ENCODE measurements at places on chromosomes 1 and 21. TPM values are rescaled to one million over a fixed set of nuclear protein-coding genes. Genes with fewer than 3 reads are reported as not detected.

The CRYAA gene
- total RNA-seq = not detected

DNA sequence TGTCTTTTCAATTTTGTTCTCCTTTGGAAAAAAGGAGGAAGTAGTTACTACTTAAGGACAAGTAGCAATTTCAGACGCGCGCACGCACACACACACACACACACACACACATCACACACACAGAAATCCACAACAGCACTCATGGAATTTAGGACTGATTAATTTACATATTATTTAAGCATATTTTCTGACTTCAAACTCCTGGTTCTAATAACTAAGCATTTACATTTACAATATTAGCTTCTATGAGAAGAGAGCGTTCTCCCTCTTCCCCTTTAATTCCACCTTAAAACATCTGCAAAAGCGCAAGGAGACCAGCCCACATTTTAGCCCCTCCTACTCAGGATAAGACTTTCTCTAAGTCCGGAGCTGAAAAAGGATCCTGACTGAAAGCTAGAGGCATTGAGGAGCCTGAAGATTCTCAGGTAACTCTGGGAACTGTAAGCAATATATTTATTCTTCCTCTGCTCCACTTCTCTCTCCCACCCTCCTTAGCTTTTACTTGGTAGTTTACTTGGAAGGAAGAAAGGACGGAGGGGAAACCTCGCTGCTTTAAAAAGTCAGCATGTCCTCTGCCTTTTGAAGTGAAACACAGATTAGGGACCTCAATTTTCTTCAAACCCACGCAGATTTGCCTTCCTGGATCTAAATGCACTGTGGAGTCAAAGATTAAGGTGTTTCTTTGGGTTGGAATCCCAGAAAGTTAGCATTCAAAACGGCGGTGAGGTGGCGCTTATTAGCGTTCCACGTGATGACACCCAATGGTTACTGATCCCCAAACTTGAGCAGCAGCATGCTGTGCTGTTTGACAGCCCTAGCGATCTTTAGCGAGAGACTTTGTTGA lies at the start of gene PLA2G4A:
Gene PLA2G4A, plus strand, starts transcription at position 339 of the 844 bp plus-strand sequence. CDS start 25,406 bp downstream, outside the sequence.
- H3K4me3 ChIP-seq = peak within 1 kb of the TSS; percentile 49
- H3K4me1 ChIP-seq = peaks cover 2% of the 10 kb centered on the region
- no peaks in the 10 kb centered on the region for H3K36me3 ChIP-seq
- H3K27me3 ChIP-seq = no peaks in the 10 kb centered on the region

GRCh38 chr1:217564833-217565232 lies 66.1 kb downstream of the GPATCH2 start:
- no peak for DNase-seq
- H3K27me3 ChIP-seq = no peaks in the 10 kb centered on the region

The AMIGO1 gene
- 5.0 TPM for total RNA-seq

DNA sequence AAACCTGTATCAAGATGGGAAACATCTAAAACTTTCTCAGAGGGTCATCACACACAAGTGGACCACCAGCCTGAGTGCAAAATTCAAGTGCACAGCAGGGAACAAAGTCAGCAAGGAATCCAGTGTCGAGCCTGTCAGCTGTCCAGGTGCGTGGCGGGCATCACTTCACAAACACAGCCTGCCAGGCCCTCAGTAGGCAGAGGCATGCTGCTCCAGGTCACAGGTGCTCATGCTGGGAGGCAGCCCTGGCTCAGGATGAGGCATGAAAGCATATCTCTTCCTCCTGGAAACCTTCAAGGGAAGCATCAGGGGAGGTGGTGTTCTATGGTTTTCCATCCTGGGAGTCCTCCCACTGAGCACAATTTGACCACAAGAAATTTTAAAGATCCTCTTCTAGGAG lies 6.3 kb downstream of the CD2 start:
- peaks cover 62% of the 10 kb centered on the region for H3K36me3 ChIP-seq
- H3K4me1 ChIP-seq = peaks cover 65% of the 10 kb centered on the region
- H3K4me3 ChIP-seq = no peak overlapping the region
- no peak for DNase-seq

GRCh38 chr1:175784831-175785230 lies 41.4 kb upstream of the TNR start:
- H3K4me3 ChIP-seq = no peak overlapping the region
- DNase-seq = no peak
- H3K36me3 ChIP-seq = no peaks in the 10 kb centered on the region
- no peak overlapping the region for H3K27ac ChIP-seq
- H3K4me1 ChIP-seq = no peaks in the 10 kb centered on the region

The CEP170 gene
- 22.7 TPM for total RNA-seq

GRCh38 chr1:11880911-11881748 lies 22.4 kb upstream of the NPPB start:
- H3K4me3 ChIP-seq = no peak overlapping the region
- no peak for DNase-seq
- no peak overlapping the region for H3K27ac ChIP-seq
- H3K4me1 ChIP-seq = no peaks in the 10 kb centered on the region
- no peaks in the 10 kb centered on the region for H3K36me3 ChIP-seq

Measured in natural killer cell (primary cell).